ENCODE measurements at places on chromosomes 11 and 22.

DNA sequence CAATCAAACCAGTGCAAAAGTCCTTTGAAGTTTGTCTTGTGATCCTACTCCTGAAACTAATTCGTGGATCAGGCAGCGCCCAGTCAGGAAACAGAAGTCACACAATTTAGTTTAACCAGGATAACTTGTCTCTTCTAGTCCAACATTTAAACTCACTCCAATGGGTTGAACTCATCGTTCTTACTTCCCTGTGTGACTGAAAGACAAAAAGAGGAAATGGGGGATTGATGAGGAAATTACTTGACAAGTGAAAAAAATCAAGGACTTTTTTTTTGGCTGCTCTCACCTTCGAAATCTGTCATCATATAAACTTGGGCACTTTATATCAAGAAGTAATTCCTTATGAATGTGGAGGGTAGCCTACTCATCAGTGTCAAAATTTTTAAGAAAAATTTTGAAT lies 78.4 kb downstream of the HSD17B12 start:
- DNase-seq, result no peak

DNA sequence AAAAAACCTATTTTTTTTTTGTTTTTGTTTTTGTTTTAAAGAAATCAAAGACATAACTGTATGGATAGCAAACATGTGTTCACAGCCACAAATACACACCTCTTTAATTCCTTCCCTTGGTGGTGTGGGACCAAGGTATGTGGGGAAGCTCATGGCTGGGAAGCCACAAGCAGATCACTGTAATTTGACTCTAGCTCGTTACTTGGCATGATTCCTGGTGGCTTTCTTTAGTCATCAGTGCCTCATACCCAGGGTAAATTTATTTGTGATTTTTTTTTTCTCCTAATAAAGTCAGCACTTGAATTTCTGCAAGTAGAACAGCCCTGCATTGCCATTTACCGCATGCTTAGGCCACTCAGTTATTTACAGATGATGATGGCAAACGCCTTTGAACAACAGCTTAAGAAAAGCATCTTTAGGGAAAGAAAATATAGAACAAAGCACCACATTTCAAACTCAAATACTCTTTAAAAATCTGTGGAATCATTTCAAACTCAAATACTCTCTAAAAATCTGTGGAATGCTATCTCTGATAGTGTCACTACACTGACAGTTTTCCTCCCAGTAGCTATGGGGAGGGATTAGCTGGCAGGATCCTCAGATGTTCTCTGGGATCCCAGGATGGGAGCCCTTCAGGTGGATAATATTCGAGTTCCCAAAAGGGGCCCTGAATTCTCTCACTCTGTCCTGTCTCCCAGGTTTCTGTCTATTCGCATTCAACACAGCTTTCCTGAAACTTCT lies 687.2 kb downstream of the OPCML start:
- DNase-seq, result peak; percentile 82

DNA sequence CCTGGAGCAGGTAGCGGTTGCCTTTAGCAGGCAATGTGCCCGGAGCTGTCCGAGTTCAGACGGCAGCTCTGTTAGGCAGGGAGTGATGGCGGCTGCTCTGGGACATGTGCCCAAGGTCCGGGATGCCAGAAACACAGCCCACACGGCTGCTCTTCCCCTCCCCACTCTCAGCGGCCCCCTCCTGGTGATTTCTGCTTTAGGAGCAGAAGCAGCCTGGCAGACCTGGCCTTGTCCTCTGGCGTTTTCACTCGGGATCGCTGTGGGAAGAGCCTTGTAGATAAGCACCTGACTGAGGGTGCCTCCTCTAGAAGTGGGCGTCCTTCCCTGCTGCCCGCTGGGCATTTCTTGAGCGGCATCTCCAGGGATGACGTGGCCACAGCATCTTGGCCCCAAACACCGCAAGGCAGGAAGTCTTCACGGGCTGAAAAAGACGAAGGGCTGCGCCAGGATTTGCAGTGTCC lies 392.2 kb downstream of the TBC1D22A start:
- DNase-seq, result peak; percentile 81

GRCh38 chr11:101478587-101479369 lies 105.0 kb downstream of the TRPC6 start:
- no peak for DNase-seq

- DNase-seq, result peak; percentile 13
These were observed 1074.9 kb downstream of the FAM181B start for GRCh38 chr11:81658722-81659121.

GRCh38 chr11:45058647-45058950 lies 87.8 kb upstream of the PRDM11 start:
- DNase-seq, result no peak

GRCh38 chr22:21622919-21623647 lies 6.7 kb downstream of the YDJC start:
- DNase-seq, result no peak

DNA sequence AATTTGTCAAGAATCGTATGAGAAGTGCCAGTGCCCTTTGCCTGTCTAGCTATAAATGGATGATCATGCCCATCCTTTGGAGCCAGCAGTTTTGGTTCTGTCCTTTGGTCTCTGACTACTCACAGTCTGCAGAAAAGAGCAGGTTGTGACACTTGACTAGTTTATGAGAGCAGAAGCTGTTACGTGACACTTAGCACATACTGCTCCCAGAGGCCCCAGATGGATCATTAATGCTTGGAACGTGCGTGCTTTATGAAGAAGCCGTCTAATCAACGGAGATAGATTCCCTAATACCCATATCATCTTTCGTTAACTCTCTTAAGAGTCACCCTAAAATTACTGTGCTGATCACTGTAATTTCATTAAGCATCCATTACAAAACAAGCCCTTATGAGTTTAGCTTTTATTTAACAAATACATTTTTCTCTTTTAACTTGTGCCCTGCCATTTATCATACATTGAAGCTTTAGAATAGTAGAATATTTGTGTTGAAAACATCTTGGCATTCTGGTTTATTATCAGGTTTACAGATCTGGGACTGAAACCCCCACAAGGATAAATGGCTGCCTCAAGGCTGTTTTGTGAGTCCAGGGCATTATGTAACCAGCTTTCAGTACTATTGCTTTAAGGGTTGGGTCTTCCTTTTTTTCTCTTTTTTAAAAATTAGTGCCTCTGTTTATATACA lies 47.0 kb upstream of the ADORA2A start:
- DNase-seq, result no peak

DNA sequence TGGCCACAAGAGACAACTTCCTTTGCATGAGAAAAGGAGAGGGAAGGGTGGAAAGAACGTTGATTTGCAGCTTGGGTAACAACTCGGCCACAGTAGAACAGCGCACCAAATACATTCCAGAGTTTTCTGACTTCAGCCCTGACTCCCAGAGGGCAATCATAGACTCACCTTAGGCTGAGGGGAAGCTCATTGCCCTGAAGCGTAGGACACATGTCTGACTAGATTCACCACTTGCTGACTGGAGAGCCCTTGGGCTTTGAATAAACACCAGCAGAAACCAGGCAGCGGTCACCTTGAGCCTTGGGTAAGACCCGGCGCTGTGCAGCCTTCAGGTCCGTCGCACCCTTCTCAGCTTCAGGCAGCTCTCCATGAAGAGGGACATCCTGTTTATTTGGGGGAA lies 151.8 kb upstream of the GRIA4 start:
- no peak for DNase-seq

DNA sequence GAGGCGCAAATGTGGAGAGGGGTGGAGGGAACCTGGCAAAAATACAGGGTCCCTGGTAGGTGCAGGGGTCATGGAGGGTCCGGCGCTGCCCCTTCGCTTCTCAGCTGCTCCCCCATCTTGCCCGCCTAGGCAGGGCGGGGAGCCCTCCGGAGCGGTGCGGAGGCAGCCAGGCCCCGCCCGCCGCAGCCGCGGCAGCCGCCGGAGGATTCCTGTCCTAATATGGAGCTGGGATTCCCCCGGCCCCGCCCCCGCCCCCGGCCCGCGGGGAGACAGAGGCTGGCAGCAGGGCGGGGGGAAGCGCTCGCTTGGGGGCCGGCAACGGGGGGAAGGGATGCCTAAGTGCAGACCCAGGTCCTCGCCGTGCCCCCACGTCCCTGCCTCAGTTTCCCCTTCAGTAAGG lies 1.0 kb upstream of the NPAS4 start:
- DNase-seq, result no peak

GRCh38 chr11:59197991-59198390 lies 14.7 kb downstream of the MPEG1 start:
- DNase-seq, result peak; percentile 80

- peak; percentile 80 for DNase-seq
These were observed 90.4 kb upstream of the BIRC3 start for GRCh38 chr11:102226702-102227490.

- no peak for DNase-seq
These were observed 52.3 kb downstream of the MICAL2 start for GRCh38 chr11:12162652-12163051.

DNA sequence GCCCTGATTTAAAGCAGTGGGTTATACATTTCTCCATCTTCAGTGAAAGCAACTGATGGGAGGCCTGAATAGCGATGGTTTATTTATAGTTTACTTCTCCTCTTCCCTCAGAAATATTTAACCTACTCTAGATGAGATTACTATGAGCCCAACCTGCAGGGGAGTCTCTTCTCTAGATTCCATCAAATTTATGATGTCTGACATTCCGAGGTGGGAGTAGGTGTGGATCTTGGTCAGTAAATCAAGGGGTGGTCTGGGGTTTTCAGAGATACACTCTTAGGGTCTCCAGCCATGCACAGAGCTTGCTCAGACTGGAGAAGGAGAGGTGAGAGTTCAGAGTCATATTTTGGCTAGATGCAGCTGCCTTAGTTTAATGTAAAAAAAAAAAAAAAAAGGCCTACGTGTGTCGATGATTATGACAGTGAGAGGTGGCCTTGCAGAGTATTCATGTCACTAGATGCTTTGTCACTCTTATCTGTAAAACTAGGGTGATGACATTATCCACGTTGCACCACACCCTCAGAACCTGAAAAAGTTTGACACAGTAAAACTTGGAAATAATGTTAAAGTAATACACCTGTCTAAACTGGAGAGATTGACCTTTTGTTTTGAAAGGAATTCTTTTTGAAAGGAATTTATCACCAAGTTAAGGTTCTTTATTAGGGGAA lies 81.2 kb downstream of the EXT2 start:
- DNase-seq, result no peak

GRCh38 chr11:63974259-63975143 lies at the start of gene COX8A:
TSS of gene COX8A (plus strand) at chr11:63974620. CDS start at chr11:63974681, 61 bp downstream.
- peak; percentile 100 for DNase-seq

- DNase-seq, result no peak
These were observed 154.0 kb downstream of the MN1 start for GRCh38 chr22:27647540-27647939.

DNA sequence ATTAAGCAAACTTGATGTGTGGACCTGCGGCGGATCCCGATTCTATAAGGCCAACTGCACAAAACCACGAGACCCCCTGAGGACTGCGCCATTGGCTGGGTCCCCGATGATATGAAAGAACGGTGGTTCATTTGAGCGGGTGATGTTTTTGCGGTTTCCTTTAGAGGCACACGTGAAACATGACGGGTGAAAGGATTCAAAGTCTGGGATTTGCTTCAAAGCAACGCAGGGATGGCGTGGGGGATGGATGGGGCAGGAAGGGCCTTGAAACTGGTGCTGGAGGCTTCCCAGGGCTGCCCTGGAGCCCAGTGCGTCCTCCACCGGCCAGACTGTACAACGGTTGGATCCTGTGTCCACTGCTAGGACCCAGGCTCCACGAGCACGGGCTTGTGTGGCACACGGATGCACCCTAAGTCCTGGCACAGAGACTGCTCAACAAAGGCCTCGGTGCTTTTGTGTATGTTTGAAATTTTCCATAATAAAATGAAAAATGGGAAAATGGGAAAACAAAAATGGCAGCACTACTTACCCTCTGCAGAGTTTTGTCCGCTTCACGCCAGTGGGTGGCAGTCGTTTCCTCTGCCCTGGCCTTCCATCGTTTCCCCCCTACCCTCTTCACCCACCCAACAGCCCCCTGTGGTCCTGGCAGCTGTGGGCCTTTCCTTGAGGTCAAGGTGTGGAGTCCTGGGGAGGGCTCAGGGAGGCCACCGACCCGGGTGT lies 3.6 kb downstream of the ASCL2 start:
- no peak for DNase-seq

GRCh38 chr11:24046731-24047130 lies 450.1 kb upstream of the LUZP2 start:
- DNase-seq, result no peak

DNA sequence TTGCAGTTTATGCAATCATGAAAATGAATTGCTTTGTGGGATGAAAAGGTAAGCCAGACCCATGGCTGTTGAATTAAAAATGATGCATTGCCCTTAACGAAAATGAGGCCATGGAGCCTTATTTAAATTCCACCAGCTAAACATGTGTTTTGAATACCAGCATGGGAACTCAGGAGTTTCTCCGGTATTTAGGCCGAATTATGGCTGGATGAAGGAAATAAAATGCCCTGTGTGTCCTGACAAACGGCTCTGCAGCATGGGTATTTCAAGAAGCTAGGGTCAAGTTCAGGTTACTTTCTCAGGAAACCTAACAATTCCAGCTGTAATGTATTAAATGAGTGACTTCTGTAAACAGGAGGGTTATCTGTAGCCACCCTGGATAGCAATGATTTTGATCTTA lies 38.3 kb downstream of the AMOTL1 start:
- DNase-seq, result no peak

GRCh38 chr22:37210041-37210803 lies 2.1 kb downstream of the SSTR3 start:
- no peak for DNase-seq

DNA sequence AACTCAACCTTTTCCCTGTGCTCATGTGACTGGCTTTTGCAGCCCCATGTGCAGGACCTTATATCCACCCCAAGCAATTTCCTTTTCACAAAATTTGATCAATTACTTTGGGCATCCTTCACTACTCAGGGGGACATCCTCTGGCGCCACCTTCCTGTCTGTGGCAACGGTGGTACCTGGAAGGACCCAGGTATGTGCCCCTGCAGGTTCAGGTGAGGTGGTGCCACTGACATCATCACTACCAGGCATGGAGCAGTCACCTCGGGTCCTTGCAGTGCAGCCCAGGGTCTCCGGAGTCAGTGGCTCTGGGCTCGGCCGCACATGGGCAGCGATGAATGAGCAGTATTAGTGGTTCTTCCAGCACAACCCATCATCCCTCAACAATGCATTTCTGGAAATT lies 37.7 kb upstream of the B3GAT1 start:
- DNase-seq, result no peak

DNA sequence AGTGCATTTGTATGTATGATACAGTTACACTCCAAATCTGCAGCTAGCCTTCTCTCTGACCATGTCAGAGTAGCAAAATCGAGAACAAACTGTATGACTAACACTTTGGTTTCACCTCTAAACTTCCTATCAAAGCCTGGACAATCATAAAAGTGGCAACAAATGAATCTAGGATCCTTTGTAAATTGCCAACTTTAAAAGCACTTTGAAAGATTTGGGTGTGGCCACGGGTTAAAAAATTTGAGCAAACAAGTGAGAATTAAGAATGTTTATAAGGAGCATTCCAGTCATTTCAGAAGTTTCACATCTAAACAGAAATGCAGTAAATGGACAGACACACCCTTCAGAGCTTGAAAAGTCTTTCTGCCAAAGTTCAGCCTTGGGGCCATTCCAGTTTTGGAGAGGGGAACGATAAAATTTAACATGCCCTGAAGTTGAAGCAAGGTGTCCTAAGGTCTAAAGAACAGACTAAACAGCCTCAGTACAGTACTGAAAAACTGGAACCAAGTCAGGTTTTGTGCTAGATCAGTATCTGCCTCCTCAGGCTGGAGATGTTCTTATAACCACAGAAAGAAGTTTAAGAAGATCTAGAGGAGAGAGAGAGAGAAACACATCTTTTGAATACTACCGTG lies 181.9 kb upstream of the BDNF start:
- DNase-seq, result no peak

All from cardiac fibroblast (primary cell).